ENCODE measurements at places on chromosomes 16 and 17. TPM values are rescaled to one million over a fixed set of nuclear protein-coding genes. Genes with fewer than 3 reads are reported as not detected.

Gene PRR29
- total RNA-seq = under 0.01 TPM

Gene RASD1
- 2.6 TPM for total RNA-seq

Gene ZPBP2
- total RNA-seq = not detected

Gene AIPL1
- under 0.01 TPM for total RNA-seq

Gene KCNH4
- total RNA-seq = under 0.01 TPM

Gene SLC12A3
- not detected for total RNA-seq

Gene SLC5A10
- not detected for total RNA-seq

Gene PRRT2
- 6.5 TPM for total RNA-seq

Gene BCAR1
- total RNA-seq = 128 TPM

Gene TMEM114
- total RNA-seq = 0.24 TPM

Gene RAB37
- total RNA-seq = 0.85 TPM

Gene KCNH6
- not detected for total RNA-seq

Gene PYY
- total RNA-seq = not detected

Gene KRT33B
- total RNA-seq = not detected

Gene RNF43
- total RNA-seq = 0.12 TPM

Gene PRSS36
- total RNA-seq = 2.1 TPM

Gene PAGR1
- 21.1 TPM for total RNA-seq

Gene ZNF750
- total RNA-seq = not detected

Gene C16orf46
- 0.73 TPM for total RNA-seq

Gene NAGS
- total RNA-seq = 1.1 TPM

Gene CDRT15L2
- not detected for total RNA-seq

Gene GAST
- not detected for total RNA-seq

Gene RASL10B
- 0.97 TPM for total RNA-seq

Gene OSGIN1
- 2.8 TPM for total RNA-seq

Gene CES5A
- total RNA-seq = not detected

Gene ERBB2
- 56.8 TPM for total RNA-seq

Gene NPB
- 0.49 TPM for total RNA-seq

Gene P2RX5
- total RNA-seq = not detected

Gene ITGAL
- not detected for total RNA-seq

Gene NFATC2IP
- total RNA-seq = 14.3 TPM

All from hair follicle dermal papilla cell (primary cell).